Lung (tissue), 17 donors: ENCODE measurements at places on chromosomes 4 and X.
A peak's percentile ranks its signal among the peaks of the same experiment; 100 is the strongest.

DNA sequence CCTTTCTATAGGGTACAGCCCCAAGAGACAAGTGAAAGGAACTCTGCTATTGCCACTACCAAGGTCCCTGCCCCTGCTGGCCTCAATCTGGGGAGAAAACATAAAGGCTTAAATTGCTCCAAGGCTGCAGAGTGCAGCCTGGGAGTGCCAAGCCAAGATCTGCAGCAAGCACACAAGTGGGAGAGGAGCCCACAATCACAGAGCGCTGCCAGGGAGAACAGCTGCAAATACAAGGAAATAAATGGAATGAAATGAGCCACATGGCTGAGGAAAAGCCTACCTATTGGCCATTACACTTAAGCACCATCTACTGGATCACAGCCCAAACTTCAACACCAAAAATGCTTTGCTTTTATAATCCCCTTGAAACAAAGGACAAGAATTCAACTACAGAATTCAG is 582.4 kb downstream of the FAM133A start:
- peak; percentile 0 for DNase-seq

- no peak for DNase-seq
Observed at GRCh38 chr4:63607169-63607872, 801.9 kb downstream of the TECRL start.

GRCh38 chr4:189921058-189921457 is 19.6 kb upstream of the FRG1 start:
- DNase-seq = no peak

DNA sequence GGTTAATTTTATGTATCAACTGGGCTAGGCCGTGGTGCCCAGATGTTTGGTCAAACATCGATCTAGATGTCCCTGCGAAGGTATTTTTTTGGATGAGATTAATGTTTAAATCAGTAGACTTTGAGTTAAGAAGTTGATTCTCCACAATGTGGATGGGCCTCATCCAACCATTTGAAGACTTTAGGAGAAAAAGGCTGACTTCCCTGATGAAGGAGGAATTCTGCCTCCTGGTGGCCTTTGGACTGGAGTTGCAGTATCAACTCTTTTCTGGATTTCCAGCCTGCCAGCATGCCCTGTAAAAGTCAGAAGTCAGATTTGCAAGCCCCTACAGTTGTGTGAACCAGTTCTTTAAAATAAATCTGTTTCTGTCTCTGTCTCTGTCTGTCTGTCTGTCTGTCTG is 91.4 kb downstream of the STK32B start:
- peak; percentile 37 for DNase-seq

DNA sequence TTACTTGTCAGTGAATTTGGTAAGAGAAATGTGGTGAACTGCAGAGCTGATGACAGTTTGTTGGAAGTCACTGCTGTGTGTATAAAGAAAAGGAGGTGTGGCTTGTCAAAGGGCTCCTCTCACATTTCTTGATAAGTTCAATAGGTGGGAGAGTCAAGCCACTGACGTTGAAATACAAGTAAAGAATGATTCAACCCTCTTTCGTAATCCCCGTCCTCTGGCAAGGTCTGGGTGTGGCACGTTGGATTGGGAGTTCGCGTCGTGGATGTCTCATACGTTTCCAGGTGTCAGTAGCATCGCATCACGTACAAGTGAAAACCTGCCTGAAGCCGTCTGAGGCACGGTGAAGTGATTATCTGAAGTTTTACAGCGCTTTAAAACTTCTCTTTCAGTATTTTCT is 76.4 kb downstream of the EGF start:
- DNase-seq = no peak

- DNase-seq = no peak
Observed at GRCh38 chr4:185408432-185408831, 11.8 kb downstream of the ANKRD37 start.

- no peak for DNase-seq
Observed at GRCh38 chr4:97917115-97917514, 226.2 kb downstream of the STPG2 start.

DNA sequence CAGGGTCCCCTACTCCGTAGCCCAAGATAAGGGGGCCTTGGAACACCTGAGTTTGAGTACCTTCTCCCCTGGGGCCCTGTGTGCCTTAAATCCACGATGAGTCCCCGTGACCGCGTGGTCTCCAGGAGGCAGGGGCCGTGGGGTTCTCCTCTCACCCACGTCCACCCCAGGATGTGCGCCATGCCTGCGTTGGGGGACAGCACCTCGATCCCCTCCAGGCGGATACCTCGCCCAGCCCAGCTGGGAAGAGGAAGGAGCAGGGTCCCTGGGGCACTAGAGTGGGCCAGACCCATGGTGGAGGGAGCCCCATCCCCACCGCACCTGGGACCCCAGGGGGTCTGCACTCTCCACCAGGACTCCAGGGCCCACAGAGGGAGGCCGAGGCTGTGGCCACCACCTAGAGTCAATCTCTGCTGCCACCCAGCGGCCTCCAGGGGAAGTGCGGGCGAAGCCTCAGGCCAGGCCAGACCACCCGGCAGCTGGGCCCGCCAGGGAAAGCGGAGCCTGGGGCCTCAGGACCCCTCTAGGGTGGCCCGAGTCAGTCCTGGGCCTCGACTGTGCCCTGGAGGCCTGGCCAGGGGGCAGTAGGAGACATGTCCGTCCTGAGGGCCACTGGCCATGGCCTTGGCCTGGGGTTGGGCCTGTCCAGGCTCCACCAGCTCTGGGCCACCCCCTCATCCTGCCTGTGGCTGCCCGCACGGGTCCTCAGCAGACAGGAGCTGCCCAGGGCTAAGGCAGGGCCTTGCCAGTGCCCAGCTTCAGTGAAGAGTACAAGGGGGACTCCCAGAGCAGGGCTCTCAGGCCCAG is 55.0 kb downstream of the FAM53A start:
- DNase-seq = peak; percentile 71

- no peak for DNase-seq
Observed at GRCh38 chr4:83083925-83084475, 30.5 kb downstream of the PLAC8 start.

GRCh38 chr4:127967141-127967775 is 2.1 kb downstream of the ABHD18 start:
- DNase-seq = no peak

DNA sequence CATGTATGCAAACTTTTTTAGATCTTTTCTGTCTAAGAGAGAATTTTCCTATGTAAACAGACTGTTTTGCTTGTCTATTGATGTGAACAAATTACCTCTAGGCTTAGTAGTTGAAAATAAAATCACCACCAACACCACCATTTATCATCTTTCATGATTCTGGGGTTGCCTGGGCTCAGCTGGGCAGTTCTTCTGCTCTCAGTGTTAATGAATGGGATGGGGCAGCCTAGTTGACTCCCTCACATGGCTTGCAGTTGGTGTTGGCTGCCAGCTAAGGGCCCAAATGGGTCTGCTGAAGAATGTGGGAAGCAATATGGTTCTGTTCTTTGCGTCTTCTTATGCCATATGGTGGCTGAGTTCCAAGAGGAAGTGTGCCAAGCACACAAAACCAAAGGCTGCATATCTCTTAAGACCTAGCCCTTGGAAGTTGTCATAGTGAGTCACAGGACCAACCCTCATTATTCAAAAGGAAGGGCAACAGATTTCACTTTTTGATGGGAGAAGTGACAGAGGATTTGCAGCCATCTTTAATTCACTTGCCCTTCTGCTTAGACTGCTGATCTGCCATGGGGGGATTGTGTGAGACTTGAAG is 17.9 kb downstream of the REELD1 start:
- DNase-seq = no peak

GRCh38 chr4:27692868-27693634 is 832.4 kb downstream of the STIM2 start:
- no peak for DNase-seq

DNA sequence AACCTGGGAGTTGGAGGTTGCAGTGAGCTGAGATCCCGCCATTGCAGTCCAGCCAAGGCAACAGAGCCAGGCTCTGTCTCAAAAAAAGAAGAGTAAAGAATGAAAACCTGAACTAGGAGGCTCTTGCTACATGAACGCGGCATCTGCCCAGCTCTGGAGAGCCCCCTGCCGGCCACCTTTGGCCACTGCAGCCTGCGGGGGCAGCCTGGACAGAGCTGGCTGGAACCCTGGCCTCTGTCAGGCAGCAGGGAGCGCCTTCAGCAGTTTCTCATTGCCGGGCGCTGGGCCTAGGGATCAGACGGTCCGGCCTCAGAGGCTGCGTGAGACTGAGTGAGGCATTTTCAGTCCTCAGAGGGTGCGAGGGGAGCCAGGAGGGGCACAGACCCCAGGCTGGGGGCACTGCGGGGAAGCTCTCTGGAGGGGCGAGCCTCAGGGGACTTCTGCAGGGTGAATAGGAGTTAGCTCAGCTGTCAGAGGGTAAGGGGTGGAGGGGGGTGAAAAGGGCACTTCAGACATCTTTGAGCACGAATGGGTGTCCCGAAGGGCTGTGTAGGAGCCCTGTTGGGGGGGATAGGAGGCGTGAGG is 17.5 kb downstream of the DOK7 start:
- peak; percentile 82 for DNase-seq

GRCh38 chr4:124135409-124135813 is 577.1 kb downstream of the ANKRD50 start:
- no peak for DNase-seq

DNA sequence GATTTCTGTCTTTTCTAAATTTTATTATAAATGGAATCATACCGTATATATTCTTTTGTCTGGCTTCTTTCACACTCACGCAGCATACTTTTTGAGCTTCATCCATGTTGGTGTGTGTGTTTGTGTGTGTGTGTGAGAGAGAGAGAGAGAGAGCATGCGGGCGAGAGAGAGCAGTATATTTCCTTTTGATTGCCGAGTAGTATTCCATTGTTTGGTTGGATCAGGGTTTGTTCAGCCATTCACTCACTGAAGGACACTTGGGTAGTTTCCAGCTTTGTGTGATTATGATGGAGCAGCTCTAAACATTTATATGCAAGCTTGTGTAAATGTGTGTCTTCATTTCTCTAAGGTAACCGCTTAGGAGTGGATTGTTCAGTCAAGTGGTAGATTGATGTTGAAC is 3.1 kb upstream of the L1CAM start:
- no peak for DNase-seq

GRCh38 chr4:2933566-2934076 is 29.6 kb downstream of the NOP14 start:
- peak; percentile 19 for DNase-seq

DNA sequence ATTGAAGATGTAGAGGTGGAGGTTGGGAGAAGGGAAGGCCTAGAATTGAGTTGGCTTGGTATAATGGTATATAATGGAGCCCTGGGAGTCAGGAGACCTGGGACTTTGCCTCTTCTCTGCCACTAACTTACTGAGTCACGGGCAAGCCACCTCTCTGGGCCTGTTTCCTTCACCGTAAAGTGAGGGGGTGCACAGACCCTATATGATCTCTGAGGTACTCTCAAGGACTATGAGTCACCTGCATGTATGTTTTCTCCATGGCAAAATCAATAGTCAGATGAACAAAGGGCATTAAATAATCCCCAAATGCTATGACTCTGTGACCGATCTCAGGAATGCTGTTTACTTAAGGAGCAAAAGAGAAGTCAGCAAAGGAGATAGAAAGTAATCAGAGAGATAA is 5.1 kb downstream of the P2RY4 start:
- no peak for DNase-seq

GRCh38 chr4:81084029-81084428 is 53.5 kb downstream of the BMP3 start:
- DNase-seq = no peak

GRCh38 chr4:174764105-174764729 is 64.8 kb downstream of the GLRA3 start:
- peak; percentile 51 for DNase-seq

- DNase-seq = no peak
Observed at GRCh38 chr4:47579235-47579634, 94.2 kb downstream of the ATP10D start.

DNA sequence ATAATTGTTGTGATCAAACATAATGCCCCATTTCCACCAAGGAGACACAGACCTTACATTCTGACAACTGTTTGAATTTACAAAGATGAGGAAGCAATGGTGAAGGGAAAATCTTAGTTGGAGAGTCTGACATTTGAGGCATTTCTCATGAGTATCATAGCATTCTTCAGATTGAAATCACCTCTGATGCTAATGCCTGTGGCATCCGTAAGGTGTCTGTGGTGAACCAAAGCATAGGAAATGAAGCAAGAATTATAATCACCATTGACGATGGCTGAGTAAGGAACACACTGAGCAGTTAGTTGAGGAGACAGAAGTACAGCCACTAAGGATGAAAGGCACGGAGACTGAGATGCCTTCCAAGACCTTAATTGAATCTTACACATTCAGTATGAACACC is 575.7 kb downstream of the TRIML1 start:
- DNase-seq = no peak

DNA sequence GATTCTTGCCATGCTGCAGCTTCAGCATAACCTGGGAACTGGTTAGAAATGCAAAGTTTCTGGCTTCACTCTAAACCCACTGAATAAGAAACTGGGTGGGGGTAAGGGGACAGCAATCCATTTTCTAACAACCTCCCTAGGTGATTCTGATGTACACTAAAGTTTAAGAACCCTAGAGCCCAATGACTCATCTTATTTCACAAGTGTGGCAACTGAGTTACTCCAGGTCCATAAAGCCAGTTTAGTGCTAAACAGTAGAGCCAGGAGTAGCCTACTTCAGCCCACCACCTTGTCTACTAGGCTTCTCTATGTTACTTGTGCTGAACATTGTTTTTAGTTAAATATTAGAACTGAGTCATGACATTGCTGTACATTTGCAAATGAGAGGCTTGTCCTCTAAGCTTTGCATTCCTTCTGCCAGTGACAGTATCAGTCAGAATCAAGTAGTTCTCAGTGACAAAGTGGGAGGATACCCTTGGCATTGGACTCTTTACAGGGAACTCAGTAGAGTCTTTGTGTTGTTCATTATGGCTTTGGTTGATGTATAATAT is 518.0 kb downstream of the RPA4 start:
- DNase-seq = no peak

DNA sequence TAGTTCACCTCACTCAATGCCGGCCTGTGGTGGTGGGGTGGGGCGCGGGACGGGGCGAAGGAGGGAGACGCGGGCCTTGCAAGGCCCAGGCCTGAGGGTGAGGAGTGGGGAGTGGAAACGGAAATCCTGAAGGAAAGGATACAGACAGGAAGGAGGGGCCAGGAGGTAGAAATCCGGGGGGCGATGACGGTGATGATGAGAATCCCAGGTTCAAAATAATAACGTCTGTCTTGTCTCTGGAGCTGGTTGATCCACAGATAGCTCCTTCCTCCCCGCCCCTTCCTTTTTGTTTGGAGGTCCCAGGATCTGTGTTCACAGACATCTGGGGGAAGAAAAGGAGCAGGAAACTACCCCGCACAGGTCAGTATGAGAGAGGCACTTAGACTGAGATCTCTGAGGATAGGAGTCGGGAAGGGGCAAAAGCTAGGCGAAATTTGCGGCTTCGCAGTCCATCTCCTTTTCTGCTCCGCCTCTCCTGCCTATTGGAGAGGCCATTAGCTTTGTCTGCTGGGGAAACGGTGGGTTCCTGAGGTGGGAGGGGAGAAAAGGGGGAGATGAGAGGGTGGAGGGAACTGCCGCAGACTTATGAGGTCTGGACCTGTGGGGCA is 746 bp downstream of the TCEAL7 start:
- peak; percentile 56 for DNase-seq

- peak; percentile 34 for DNase-seq
Observed at GRCh38 chrX:17375637-17376430, 834 bp downstream of the NHS start.

DNA sequence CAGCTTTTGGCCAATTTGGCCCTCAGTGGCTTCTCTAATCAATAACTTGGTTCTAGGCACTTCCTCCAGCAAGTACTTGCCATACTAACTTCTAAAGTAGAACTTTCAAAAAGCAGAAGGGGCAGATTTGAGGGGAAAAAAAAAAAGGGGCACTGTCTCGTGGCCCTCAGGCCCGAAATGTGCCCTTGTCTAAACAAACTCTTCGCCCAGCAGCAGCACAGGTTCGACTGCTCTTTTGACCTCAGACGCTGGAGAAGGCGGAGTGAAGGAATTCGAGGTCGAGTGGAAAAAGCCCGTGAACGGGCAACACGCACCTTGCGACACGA is 775 bp downstream of the GRPEL1 start:
- DNase-seq = peak; percentile 2
